ENCODE measurements at places on chromosomes 5 and 9. TPM values are rescaled to one million over a fixed set of nuclear protein-coding genes. Genes with fewer than 3 reads are reported as not detected.

DNA sequence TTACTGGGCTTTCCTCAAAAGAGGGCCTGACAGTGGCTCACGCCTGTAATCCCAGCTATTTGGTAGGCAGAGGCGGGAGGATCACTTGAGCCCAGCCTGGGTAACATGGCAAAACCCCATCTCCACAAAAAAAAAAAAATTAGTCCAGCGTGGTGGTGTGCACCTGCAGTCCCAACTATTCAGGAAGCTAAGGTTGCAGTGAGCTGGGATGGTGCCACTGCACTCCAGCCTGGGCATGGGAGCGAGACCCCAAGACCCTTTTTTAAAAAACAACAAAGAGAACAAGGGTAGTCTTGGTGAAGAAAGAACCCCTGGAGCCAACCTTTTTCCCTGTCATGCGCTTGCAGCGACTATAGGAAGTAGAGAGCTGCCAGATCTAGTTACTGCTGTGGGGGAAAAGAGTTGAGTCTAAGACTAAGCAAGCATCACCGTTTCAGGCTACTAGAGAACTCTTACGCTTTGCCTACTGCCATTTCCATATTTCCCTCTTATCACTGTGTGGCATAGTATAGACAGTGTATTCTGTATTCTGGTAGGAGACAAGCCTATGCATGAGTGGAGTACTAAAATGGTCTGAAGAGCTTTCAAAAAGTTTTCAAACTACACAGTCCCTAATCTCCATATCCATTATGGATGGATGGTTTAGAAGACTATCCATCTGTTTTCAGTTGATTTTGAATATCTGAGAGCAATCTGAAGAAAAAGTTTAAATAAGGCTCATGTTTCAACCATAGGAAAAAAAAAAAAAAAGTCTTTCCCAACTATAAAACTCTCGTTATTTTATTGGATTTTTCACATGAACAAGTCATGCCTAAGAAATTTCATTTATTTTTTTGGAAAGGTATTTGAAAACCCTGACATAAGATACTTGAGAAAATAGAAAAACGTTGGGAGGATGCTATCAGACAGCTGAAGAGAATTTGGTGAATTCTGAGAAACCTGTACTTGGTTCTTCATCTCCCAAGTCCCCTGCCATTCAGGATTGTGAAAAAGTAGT is 2.6 kb downstream of the C9orf40 start:
- no peak for DNase-seq

- DNase-seq: no peak
Measured at GRCh38 chr5:149149942-149150341, 8.6 kb downstream of the ABLIM3 start.

GRCh38 chr5:129653057-129653375 is 94.9 kb upstream of the MINAR2 start:
- DNase-seq: no peak

- DNase-seq: no peak
Measured at GRCh38 chr5:107464876-107465275, 205.9 kb downstream of the EFNA5 start.

DNA sequence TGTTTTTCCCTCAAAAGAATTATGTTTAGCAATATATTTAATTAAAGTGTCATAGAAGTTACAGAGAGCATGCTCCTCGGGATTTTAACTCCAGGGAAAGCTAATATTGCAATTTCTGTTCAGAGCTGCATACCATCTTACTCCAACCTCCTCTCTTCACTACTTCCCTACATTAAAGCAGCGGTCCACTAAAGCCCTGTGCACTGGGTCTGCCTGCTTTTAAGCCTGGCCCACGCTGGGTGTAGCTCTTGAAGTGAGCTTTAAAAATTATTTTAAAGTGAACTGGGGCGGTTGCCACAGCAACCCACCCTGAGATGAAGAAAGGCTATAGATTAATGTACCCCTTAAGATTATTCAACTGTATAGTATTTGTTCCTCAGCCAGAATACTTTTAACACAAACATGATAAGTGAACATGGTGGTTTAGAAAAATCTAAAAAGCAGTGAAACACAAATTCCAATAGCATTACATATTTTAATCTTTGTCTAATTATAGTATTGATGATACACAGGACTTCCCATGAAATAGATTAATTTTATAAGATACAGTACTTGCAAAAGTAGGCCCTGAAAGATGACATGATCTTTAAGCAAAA is 3.9 kb upstream of the MEF2C start:
- DNase-seq: no peak

GRCh38 chr5:172714491-172715420 is 56.2 kb downstream of the DUSP1 start:
- peak; percentile 83 for DNase-seq

The SSNA1 gene
- 77.7 TPM for total RNA-seq

Measured in left ventricle myocardium superior (tissue), 1 donor.